ENCODE measurements at places on chromosomes 7 and 10. TPM values are rescaled to one million over a fixed set of nuclear protein-coding genes. Genes with fewer than 3 reads are reported as not detected.

GBX1 gene
- not detected for total RNA-seq

DNA sequence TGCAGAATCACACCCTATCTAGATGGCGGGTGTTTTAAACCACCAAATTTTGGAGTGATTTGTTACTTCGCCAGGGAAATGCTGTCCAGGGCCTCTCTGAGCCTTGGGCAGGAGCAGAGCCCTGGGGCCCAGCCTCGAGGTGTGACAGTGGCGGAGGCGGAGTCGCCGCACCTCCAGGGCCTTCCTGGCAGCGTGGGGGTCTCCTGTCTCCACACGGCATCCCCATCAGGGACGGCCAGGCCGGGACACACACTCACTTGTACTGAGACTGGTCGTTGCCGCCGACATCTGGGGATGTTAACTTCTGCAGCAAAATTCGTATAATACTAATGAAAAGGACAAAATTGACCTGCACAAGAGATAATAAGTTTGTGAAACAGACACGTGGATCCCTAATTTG lies 110.7 kb downstream of the VIPR2 start:
- DNase-seq: no peak

FRAT2 gene
- total RNA-seq: 43.0 TPM

ZNF365 gene
- 0.55 TPM for total RNA-seq

- DNase-seq: peak; percentile 46
Observed at GRCh38 chr10:93199191-93199751, 125.6 kb downstream of the CYP26A1 start.

Data from prostate gland (tissue), 2 donors.